ENCODE measurements at places on chromosomes 11 and 22.
A peak's percentile ranks its signal among the peaks of the same experiment; 100 is the strongest.

- H3K4me3 ChIP-seq, result no peak overlapping the region
- peak overlapping the region; percentile 22 for H3K27ac ChIP-seq
- H3K27me3 ChIP-seq, result no peaks in the 10 kb centered on the region
- H3K4me1 ChIP-seq, result peaks cover 41% of the 10 kb centered on the region
These were observed 42.0 kb downstream of the IGLL5 start for GRCh38 chr22:22929381-22930221.

GRCh38 chr11:102544594-102544993 lies 14.0 kb upstream of the MMP7 start:
- no peaks in the 10 kb centered on the region for H3K27me3 ChIP-seq
- no peaks in the 10 kb centered on the region for H3K4me1 ChIP-seq
- H3K27ac ChIP-seq, result no peak overlapping the region
- no peak for DNase-seq
- no peaks in the 10 kb centered on the region for H3K36me3 ChIP-seq

DNA sequence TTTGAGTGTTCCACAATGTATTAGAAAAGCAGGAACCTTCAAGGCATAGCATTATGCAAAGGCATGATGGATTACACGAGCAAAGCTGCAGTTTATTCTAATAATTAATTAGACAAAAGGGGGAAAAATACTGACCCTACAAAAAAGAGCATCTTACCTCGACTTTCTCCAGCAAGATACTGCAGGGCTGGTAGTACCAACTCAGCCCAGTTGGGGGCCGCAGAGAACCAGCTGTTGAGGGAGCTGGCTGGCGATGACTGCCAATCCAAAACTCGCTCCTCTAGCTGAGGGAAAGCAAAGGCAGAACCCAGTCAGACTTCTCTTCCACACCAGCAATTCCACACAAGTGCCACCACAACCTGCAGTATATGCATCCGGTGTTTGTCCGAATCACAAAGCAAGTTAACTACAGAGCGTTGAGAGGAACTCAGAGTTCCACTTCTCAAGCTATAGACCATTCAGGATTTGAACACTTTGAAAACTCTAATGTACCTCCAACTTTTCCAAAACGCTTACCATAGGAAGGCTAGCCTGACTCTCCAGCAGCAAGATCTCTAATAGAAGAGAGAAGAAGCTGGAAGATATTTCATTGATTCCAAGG lies 13.7 kb downstream of the NFRKB start:
- H3K36me3 ChIP-seq, result peaks cover 100% of the 10 kb centered on the region
- H3K27ac ChIP-seq, result no peak overlapping the region
- no peaks in the 10 kb centered on the region for H3K4me1 ChIP-seq
- H3K4me3 ChIP-seq, result no peak overlapping the region
- peak; percentile 35 for DNase-seq
- no peaks in the 10 kb centered on the region for H3K27me3 ChIP-seq

DNA sequence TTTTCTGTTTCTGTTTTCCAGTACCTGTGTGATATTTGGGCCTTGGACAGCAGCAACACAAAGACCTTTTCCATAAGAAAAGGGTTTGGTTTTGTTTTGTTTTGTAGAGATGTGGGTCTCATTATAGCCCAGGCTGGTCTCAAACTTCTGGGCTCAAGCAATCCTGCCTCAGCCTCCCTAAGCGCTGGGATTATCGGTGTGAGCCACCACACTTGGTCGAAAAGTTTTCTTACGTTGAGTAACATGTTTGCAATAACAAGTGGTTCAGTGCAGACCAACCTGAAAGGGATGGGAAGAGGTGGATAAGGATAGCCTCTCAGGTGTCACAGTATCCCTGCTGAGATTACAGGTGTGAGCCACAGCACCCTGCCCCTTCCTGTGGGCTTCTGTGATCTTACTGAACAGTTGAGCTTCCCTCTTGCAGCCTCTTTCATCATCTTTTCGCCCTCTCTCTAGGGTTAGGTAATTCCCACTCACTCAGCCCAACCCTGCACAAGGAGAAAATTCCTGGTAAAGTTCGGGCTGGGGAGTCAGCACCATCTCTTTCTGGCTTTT lies 3.5 kb upstream of the MRPL48 start:
- H3K4me3 ChIP-seq, result no peak overlapping the region
- no peak for DNase-seq
- no peaks in the 10 kb centered on the region for H3K36me3 ChIP-seq

DNA sequence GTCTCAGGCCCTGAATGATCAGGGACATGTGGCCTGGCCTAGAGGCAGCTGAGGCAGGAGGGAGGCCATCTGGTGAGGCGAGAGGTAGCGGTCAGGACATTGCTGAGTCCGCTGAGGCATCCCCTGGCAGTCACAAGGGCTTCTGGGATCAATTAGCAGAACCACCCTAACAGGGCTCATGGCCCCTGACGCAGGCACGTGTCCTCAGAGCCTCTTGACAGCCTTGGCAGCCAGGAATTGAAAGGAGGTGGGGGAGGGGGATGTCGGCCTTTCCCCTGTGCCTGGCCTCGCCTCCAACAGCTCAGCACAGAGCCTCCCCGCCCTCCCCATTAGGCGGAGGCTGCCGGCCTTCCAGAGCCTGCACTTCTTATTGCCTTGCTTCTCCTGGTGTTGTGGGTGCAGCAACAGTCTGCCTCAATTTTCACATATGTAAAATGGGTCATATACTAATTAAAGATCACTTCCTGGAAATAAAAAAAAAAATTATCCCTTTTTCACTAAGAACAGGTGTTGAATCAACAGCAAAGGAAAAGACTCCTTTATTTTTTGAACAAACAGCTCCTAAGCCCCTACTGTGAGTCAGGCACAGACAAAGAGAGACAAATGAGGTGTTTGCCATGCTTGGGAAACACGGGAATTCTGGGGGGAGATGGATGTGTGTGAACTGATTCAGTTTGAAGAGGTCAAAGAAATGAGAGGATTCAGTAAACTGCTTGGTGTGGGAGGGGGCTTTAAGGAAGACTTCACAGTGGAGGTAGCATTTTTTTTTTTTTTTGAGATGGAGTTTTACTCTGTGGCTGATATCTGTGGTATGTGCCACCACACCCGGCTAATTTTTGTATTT lies 55.3 kb downstream of the NFAM1 start:
- no peaks in the 10 kb centered on the region for H3K36me3 ChIP-seq
- H3K27me3 ChIP-seq, result no peaks in the 10 kb centered on the region
- H3K4me1 ChIP-seq, result peaks cover 5% of the 10 kb centered on the region
- DNase-seq, result no peak
- no peak overlapping the region for H3K27ac ChIP-seq

DNA sequence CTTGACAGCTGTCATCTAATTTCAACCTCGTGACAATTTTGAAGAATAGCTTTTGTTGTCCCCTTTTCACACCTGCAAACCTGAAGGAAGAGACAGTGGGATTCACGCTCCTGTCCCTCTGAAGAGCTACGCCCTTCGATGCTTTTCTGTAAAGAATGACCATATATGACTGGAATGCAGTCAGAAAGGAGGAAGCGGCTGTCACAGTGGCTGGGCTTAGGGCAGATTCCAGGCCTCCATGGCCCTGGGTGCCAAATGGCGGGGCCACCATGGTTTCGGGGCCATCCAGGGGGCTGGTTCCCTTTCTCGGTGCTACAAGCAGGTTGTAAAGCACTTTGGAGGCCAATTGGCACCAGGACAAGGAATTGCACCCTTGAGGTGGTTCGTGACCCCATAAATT lies 22.2 kb upstream of the FGF19 start:
- H3K27me3 ChIP-seq, result peaks cover 59% of the 10 kb centered on the region
- H3K36me3 ChIP-seq, result no peaks in the 10 kb centered on the region
- no peak for DNase-seq
- H3K4me3 ChIP-seq, result no peak overlapping the region

GRCh38 chr22:19786264-19786585 lies 25.6 kb downstream of the TBX1 start:
- H3K4me1 ChIP-seq, result no peaks in the 10 kb centered on the region
- H3K27me3 ChIP-seq, result no peaks in the 10 kb centered on the region

- no peak overlapping the region for H3K4me3 ChIP-seq
- H3K36me3 ChIP-seq, result no peaks in the 10 kb centered on the region
- no peak overlapping the region for H3K27ac ChIP-seq
- H3K27me3 ChIP-seq, result no peaks in the 10 kb centered on the region
These were observed 241.4 kb downstream of the BRD1 start for GRCh38 chr22:49586244-49586748.

GRCh38 chr11:57699813-57700212 lies 12.2 kb downstream of the MED19 start:
- H3K27me3 ChIP-seq, result no peaks in the 10 kb centered on the region
- no peaks in the 10 kb centered on the region for H3K4me1 ChIP-seq
- no peak overlapping the region for H3K27ac ChIP-seq
- H3K36me3 ChIP-seq, result peaks cover 68% of the 10 kb centered on the region

DNA sequence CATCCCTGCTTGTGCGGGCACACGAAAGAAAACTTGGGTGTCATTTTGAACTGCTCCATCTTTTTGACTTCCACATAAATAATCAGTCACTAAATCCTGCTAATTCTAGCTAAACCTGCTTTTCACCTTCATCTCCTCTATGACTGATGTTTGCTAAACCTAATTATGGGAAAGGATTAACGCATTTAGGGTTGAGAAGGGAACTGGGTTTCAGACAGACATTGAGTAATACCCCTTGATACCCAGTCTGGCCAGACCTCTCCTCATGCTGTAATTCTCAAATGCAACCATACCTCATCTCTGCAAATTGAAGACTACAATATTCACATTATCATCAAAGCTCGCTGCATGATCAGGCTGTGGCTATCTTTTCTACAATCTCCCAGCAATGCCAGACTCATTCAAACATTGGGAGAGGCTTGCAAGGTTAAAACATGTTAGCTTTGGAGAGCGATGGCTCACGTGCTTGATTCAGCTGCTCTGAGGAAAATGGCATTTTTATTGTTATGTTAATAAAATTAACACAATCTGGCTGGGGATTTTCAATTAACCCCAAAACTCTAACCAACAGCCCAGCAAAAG lies 2.4 kb downstream of the HPS4 start:
- peaks cover 59% of the 10 kb centered on the region for H3K4me1 ChIP-seq
- H3K27me3 ChIP-seq, result no peaks in the 10 kb centered on the region
- no peak overlapping the region for H3K4me3 ChIP-seq
- no peak overlapping the region for H3K27ac ChIP-seq
- no peak for DNase-seq

DNA sequence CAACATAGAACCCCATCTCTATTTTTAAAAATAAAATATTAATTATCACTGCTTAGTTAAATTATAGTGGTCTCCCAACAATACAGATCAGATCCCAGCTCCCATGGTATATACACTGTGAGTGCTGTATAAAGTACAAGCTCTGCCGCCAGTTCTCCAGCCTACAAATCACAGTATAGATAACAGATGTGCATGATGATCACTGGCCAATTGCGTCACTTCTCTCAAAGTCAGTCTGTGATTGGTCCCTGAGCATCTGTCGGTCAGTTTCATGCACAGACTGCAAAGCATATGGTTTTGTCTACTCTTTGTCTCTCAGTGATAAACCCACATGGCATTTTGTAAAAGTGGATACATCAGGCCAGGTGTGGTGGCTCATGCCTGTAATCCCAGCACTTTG lies 15.7 kb downstream of the PPARA start:
- H3K4me1 ChIP-seq, result peaks cover under 1% of the 10 kb centered on the region
- no peak for DNase-seq
- H3K36me3 ChIP-seq, result no peaks in the 10 kb centered on the region
- H3K4me3 ChIP-seq, result no peak overlapping the region

- peaks cover 14% of the 10 kb centered on the region for H3K36me3 ChIP-seq
- DNase-seq, result no peak
- no peak overlapping the region for H3K4me3 ChIP-seq
- peaks cover 17% of the 10 kb centered on the region for H3K4me1 ChIP-seq
- no peak overlapping the region for H3K27ac ChIP-seq
- H3K27me3 ChIP-seq, result no peaks in the 10 kb centered on the region
These were observed 6.3 kb downstream of the PPM1F start for GRCh38 chr22:21946262-21946925.

- H3K27me3 ChIP-seq, result no peaks in the 10 kb centered on the region
- H3K27ac ChIP-seq, result no peak overlapping the region
- DNase-seq, result no peak
- H3K36me3 ChIP-seq, result no peaks in the 10 kb centered on the region
- no peak overlapping the region for H3K4me3 ChIP-seq
These were observed 84.2 kb downstream of the FDX1 start for GRCh38 chr11:110513846-110514437.

DNA sequence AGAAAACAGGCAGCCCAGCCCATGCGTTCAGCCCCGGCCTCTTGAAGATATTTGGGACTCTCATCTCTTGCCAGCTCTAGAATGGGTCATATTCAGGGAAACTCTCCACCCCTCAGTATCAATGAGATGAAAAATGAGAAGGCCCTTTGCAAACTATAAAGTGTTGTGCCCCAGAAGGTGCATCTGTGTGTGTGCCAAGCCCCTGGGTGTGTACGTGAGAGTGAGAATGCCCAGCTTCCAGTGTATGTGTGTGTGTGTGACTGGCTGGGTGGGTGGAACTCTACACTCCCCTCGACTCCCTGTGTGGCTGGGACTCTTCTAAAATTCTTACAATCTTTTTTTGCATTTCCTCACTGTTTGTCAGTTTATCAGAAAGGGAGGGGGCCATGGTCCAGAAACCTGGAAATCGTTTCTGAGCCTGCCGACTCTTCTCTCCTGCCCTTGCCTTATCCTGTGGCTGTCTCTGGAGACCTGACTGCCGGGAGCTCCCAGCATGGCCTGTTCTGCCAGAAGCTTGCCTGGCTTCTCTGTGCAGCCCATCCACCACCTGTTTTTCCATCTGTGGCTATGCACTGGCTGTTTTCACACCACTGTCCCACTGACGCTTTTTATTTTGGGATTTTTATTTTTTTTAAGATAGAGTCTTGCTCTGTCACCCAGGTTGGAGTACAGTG lies 1.2 kb downstream of the P2RY6 start:
- H3K27ac ChIP-seq, result no peak overlapping the region
- peaks cover 6% of the 10 kb centered on the region for H3K4me1 ChIP-seq
- H3K36me3 ChIP-seq, result no peaks in the 10 kb centered on the region
- DNase-seq, result no peak
- no peak overlapping the region for H3K4me3 ChIP-seq
- H3K27me3 ChIP-seq, result no peaks in the 10 kb centered on the region

GRCh38 chr22:43110927-43111623 lies 525 bp downstream of the BIK start:
- H3K4me3 ChIP-seq, result peak overlapping the region; percentile 58
- no peak overlapping the region for H3K27ac ChIP-seq
- no peaks in the 10 kb centered on the region for H3K36me3 ChIP-seq
- DNase-seq, result peak; percentile 35

- no peak overlapping the region for H3K4me3 ChIP-seq
- H3K27ac ChIP-seq, result no peak overlapping the region
- H3K27me3 ChIP-seq, result no peaks in the 10 kb centered on the region
- no peak for DNase-seq
These were observed 96.1 kb downstream of the MICAL2 start for GRCh38 chr11:12206529-12206928.

- peaks cover 42% of the 10 kb centered on the region for H3K27me3 ChIP-seq
- H3K4me1 ChIP-seq, result peaks cover 15% of the 10 kb centered on the region
- H3K4me3 ChIP-seq, result no peak overlapping the region
- H3K27ac ChIP-seq, result no peak overlapping the region
- no peak for DNase-seq
These were observed 3.8 kb downstream of the YAP1 start for GRCh38 chr11:102114032-102114431.

GRCh38 chr11:33952805-33953204 lies 60.9 kb upstream of the LMO2 start:
- H3K4me3 ChIP-seq, result no peak overlapping the region
- H3K4me1 ChIP-seq, result no peaks in the 10 kb centered on the region
- no peaks in the 10 kb centered on the region for H3K27me3 ChIP-seq
- no peak for DNase-seq

Measured in CD4-positive, alpha-beta T cell (primary cell).